ENCODE measurements at places on chromosomes 11 and 22.

GRCh38 chr11:38411149-38411548 is 1813.1 kb upstream of the RAG2 start:
- H3K27ac ChIP-seq: no peak overlapping the region
- no peak for DNase-seq
- no peak overlapping the region for H3K4me3 ChIP-seq
- no peaks in the 10 kb centered on the region for H3K4me1 ChIP-seq
- no peaks in the 10 kb centered on the region for H3K36me3 ChIP-seq

GRCh38 chr11:124108156-124108555 is 7.1 kb upstream of the VWA5A start:
- H3K36me3 ChIP-seq: no peaks in the 10 kb centered on the region
- no peak overlapping the region for H3K4me3 ChIP-seq
- no peak overlapping the region for H3K27ac ChIP-seq
- no peaks in the 10 kb centered on the region for H3K4me1 ChIP-seq
- no peaks in the 10 kb centered on the region for H3K27me3 ChIP-seq
- DNase-seq: peak; percentile 33

DNA sequence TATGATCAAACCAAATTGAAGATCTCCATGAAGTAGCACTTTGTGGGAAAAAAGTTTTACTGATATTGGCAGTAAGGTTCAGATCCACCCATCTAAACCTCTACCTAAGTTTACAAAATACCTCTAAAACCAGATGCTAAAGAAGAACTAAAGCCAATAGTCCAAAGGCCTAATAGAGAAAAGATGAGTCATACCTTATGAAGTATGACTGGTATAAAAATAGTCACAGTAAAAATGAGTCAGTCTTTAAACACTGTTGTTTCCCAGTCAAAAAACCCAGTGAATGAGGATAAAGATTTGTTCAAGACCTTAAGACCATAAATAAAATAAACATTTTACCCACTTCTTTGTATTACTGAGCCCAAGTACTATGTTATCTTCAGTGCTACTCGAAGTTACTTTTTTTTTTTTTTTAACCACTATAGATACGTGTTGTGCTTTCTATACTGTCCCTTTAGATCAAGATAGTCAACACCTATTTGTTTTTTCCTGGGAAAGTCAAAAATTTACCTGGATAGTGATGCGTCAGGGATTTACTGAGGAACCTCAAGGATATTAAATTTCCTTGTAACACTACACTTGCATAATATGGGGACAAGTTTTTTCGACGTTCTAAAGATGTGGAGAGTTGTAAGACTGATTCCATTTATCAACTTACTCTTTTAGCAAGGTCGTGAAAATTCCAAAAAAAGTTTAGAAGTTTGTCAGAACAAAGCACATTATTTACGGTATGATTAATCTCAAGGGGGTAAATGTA is 87.3 kb downstream of the CCDC73 start:
- H3K36me3 ChIP-seq: no peaks in the 10 kb centered on the region
- no peak overlapping the region for H3K27ac ChIP-seq

DNA sequence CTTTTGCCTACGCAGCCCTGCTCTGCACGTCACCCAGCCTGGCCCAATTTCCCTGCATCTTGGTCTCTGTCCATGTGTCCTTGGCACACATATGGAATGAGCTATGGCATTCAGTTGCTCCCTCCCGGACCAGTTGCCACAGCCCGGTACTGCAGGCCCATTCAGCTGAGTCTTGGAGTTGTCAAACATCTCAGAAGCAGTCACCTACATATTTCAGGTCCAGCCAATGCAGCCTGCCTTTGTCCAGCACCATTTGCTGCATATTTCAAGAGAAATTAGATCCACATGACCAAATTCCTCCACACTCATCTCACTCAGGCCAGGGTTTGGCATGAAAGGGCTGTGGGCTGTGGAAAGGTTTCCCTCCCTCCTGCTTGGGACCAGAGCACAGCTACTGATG is 76.8 kb downstream of the MN1 start:
- H3K27me3 ChIP-seq: peaks cover 11% of the 10 kb centered on the region
- no peak overlapping the region for H3K27ac ChIP-seq
- H3K4me1 ChIP-seq: no peaks in the 10 kb centered on the region
- DNase-seq: no peak
- no peaks in the 10 kb centered on the region for H3K36me3 ChIP-seq
- no peak overlapping the region for H3K4me3 ChIP-seq

GRCh38 chr11:537622-538430 is 499 bp downstream of the LRRC56 start:
- H3K36me3 ChIP-seq: peaks cover 3% of the 10 kb centered on the region
- peaks cover 25% of the 10 kb centered on the region for H3K4me1 ChIP-seq
- H3K27ac ChIP-seq: peak overlapping the region; percentile 55
- no peak for DNase-seq
- H3K27me3 ChIP-seq: peaks cover 29% of the 10 kb centered on the region
- H3K4me3 ChIP-seq: peak overlapping the region; percentile 52

- peaks cover 40% of the 10 kb centered on the region for H3K27me3 ChIP-seq
- no peak overlapping the region for H3K27ac ChIP-seq
- no peaks in the 10 kb centered on the region for H3K36me3 ChIP-seq
- peaks cover 19% of the 10 kb centered on the region for H3K4me1 ChIP-seq
- H3K4me3 ChIP-seq: peak overlapping the region; percentile 47
Measured at GRCh38 chr22:24806663-24807001, 621 bp downstream of the SGSM1 start.

DNA sequence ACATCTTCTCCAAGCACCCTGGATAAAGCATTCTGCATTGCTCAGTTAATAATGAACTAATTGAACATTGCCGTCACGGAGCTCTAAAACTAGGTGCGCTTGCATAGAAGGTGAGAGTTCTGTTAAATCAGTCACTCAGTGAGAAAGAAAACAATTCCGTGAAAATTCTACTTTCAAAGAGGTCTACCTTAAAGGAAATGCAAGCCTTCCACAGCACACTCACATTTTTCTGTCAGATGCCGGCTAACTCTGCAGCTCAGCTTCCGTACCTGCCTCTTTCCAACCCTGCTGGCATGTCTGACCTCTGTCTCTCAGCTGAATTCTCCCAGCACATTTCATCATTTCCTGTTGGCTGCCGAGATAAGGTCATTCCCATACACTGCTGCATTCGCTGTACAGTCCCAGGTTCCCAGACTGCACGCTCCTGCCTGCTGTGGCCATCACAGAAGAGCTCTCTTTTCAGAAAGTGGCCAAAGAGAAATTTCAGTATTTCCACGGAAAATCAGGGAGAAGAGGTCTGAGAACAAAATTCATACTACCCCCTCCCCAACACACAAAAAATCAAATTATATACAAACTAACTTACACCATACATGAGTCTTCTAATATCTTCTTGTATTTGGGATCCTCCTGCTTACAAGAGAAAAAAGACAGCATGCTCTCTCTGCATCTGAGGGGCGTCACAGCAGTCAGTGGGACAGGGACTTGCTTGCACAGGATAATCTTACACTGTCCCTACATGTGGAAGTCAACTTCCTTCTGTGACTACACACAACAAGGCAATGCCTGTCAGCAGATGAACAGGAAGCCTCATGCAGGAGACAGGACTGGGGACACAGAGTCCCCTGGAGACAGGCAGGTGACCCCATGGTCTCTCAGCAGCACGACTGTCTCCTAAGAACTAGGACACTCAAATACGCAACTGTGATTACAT is 55.1 kb downstream of the PACSIN2 start:
- H3K4me1 ChIP-seq: peaks cover 55% of the 10 kb centered on the region
- no peaks in the 10 kb centered on the region for H3K27me3 ChIP-seq
- H3K4me3 ChIP-seq: peak overlapping the region; percentile 19
- peaks cover 3% of the 10 kb centered on the region for H3K36me3 ChIP-seq
- peak overlapping the region; percentile 35 for H3K27ac ChIP-seq

GRCh38 chr22:32322986-32323385 is 34.7 kb upstream of the RFPL3 start:
- DNase-seq: no peak
- no peaks in the 10 kb centered on the region for H3K36me3 ChIP-seq
- peaks cover 15% of the 10 kb centered on the region for H3K4me1 ChIP-seq
- H3K27me3 ChIP-seq: peaks cover 27% of the 10 kb centered on the region

- no peak overlapping the region for H3K4me3 ChIP-seq
- H3K4me1 ChIP-seq: no peaks in the 10 kb centered on the region
- no peak overlapping the region for H3K27ac ChIP-seq
- no peak for DNase-seq
Measured at GRCh38 chr11:66448523-66448922, 9.9 kb upstream of the MRPL11 start.

GRCh38 chr22:46942799-46943785 is 180.6 kb downstream of the TBC1D22A start:
- DNase-seq: no peak
- H3K4me3 ChIP-seq: no peak overlapping the region
- no peaks in the 10 kb centered on the region for H3K27me3 ChIP-seq
- H3K36me3 ChIP-seq: peaks cover under 1% of the 10 kb centered on the region
- peak overlapping the region; percentile 77 for H3K27ac ChIP-seq

DNA sequence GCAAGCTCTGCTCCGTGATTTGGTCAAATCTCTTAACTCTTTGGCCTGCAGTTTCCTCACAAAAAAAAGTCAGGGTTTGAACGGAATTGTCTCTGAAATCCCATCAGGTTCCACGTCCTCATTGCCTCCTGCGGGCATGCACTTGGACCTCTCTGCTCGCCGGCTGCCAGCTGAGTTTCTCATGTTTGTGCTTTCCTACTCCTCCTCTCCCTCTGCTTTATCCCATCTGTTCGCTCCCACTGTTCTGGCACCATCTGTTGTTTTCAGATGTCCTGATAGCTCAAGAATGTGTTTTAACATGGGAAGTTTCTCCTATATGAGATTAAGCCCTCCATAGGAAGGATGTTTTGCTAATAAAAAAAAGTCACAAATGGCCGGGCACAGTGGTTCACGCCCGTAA is 49.4 kb upstream of the ARHGAP42 start:
- H3K27ac ChIP-seq: no peak overlapping the region
- no peaks in the 10 kb centered on the region for H3K36me3 ChIP-seq
- H3K4me3 ChIP-seq: no peak overlapping the region

DNA sequence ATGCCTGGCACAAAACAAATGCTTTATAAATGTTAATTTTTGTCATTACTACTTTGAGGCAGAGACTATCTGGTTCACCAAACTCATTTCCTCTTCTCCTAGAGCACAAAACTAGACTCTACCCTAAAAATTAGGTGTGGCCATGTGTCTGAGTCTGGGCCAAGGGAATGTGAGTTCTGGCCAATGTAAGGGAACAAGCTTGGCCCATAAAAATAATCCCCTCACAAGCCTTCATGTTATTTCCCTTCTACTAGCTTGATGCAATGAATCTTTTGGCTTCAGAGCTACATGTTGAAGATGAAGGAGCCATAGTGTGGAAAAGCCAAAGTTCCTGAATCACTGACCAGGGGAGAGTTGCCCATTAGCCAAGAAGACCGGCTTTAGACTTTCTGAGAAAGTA is 406.5 kb upstream of the CCDC90B start:
- no peak for DNase-seq
- H3K4me3 ChIP-seq: no peak overlapping the region
- H3K36me3 ChIP-seq: no peaks in the 10 kb centered on the region
- H3K27me3 ChIP-seq: no peaks in the 10 kb centered on the region
- H3K4me1 ChIP-seq: no peaks in the 10 kb centered on the region
- H3K27ac ChIP-seq: no peak overlapping the region

GRCh38 chr11:73425108-73425507 is 48.9 kb downstream of the RELT start:
- no peak overlapping the region for H3K4me3 ChIP-seq
- H3K27ac ChIP-seq: no peak overlapping the region
- DNase-seq: no peak
- no peaks in the 10 kb centered on the region for H3K27me3 ChIP-seq
- H3K36me3 ChIP-seq: no peaks in the 10 kb centered on the region
- no peaks in the 10 kb centered on the region for H3K4me1 ChIP-seq

DNA sequence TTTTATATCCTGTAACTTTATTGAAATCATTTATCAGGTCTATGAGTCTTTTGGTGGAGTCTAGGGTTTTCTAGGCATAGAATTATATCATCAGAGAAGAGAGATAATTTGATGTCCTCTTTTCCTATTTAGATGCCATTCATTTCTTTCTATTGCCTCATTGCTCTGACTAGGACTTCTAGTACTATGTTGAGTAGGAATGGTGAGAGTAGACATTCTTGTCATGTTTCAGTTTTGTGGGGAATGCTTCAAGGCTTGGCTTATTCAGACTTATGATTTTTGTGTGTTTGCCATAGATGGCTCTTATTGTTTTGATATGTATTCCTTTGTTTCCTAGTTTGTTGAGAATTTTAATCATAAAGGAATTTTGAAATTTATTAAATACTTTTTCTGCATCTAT is 1078.3 kb downstream of the FAM181B start:
- no peak overlapping the region for H3K27ac ChIP-seq
- H3K27me3 ChIP-seq: no peaks in the 10 kb centered on the region
- H3K4me1 ChIP-seq: no peaks in the 10 kb centered on the region
- H3K4me3 ChIP-seq: no peak overlapping the region

DNA sequence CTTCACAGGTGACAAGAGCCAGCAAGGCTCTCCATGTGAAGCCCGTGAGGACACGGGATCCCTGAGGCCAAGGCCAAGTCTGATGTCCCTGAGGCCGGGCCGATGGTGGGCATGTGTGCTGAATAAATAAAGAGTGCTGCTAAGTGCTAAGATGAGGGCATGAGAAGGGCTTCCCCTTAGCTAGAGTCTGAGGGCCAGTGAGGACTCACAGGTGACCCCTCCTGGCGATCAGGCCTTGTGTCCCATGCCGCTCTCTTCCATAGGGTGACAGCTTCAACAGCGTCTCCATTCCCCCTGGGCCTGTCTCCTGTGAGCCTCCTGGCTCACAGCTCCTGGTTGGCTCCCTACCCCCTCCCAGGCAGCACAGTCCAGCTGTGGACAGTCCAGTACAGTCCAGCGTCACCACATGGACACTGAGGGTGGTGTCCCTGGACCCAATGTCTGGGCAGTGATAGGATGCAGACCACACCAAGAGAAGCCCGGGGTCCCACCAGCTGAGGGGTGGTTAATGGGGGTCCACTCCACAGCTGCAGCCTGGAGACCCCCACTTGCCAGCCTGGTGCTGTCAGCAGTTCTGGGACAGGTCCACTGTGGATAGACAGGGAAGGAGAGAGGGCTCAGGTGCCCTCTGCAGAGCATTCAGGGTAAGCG is 1033.2 kb downstream of the TBC1D22A start:
- DNase-seq: no peak
- no peaks in the 10 kb centered on the region for H3K27me3 ChIP-seq
- H3K27ac ChIP-seq: no peak overlapping the region
- H3K4me3 ChIP-seq: no peak overlapping the region
- H3K4me1 ChIP-seq: no peaks in the 10 kb centered on the region
- H3K36me3 ChIP-seq: no peaks in the 10 kb centered on the region

GRCh38 chr11:121464352-121464946 is 11.7 kb upstream of the SORL1-AS1 start:
- H3K4me3 ChIP-seq: peak overlapping the region; percentile 45
- peaks cover 99% of the 10 kb centered on the region for H3K4me1 ChIP-seq
- no peaks in the 10 kb centered on the region for H3K27me3 ChIP-seq

- no peak for DNase-seq
- no peaks in the 10 kb centered on the region for H3K36me3 ChIP-seq
- H3K4me3 ChIP-seq: no peak overlapping the region
- peaks cover 2% of the 10 kb centered on the region for H3K4me1 ChIP-seq
- H3K27me3 ChIP-seq: peaks cover 39% of the 10 kb centered on the region
Measured at GRCh38 chr11:76577226-76577920, 93.2 kb downstream of the LRRC32 start.

DNA sequence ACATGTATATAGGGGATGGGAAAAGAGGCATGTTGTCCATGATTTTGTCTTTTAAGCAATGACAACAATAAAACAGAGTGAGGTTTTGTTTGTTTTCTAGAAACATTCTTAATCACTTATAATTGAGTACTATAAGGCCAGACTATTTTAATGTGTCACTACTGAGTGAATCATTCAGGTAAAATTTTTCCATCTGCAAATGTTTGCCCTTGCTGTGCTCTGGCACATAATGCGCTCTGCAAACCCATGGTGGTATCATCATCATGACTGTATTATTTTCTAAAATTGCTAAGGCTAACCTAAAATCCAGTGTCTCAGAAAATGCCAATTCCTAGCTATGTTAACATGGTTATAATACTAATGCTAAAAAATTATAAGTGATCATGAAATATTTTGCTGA is 261.2 kb downstream of the CADM1 start:
- H3K4me3 ChIP-seq: no peak overlapping the region
- H3K36me3 ChIP-seq: no peaks in the 10 kb centered on the region
- H3K27me3 ChIP-seq: no peaks in the 10 kb centered on the region
- no peaks in the 10 kb centered on the region for H3K4me1 ChIP-seq
